Fibroblast of upper back skin (primary cell): ENCODE measurements at places on chromosomes 3 and 15.

GRCh38 chr3:143971359-143972154 lies at the start of gene DIPK2A:
TSS of gene DIPK2A (plus strand) at chr3:143971823. CDS start at chr3:143972333, 510 bp downstream.
- peak; percentile 96 for DNase-seq

DNA sequence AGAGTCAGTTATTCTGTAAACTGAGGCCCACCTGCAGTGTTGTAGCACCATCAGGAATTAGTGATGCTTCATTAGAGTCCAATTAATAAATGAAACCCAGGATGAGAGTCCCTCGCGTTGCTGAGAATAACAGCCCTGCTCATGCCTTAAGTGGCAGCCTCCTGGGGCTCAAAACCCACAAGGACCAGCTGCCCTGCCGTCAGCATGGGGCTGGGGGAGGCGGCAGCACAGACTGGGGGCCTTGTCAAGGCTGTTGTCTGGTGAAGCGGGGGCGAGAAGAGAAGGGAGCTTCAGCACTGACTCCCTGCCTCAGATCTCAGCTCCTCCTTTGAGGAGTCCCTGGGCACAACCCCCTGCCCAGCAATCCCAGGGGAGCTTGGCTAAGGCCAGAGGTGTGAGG lies 21.0 kb downstream of the CCDC33 start:
- DNase-seq, result no peak

- DNase-seq, result peak; percentile 87
Measured at GRCh38 chr3:11661827-11662226, 18.1 kb upstream of the VGLL4 start.

DNA sequence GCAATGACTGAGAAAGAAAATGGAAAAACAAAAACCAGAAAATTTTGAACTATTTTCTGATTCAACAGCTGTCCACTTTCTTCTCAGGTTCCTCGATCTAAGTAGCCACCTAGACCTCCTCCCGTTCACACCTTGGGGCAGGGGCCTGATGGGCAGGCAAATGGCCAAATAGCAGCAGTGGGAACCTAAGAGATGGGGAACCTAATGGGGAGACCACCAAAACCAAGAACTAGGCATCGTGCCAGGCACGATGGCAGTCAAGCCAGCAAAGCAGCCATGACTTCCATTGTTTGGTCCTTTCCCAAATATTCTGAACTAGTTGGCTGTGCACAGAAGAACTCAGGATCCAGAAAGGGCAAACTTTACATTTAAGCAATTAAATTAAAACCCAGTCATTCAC lies 57.1 kb downstream of the CAPN7 start:
- DNase-seq, result no peak

- no peak for DNase-seq
Measured at GRCh38 chr3:155908086-155908485, 37.6 kb downstream of the GMPS start.

- peak; percentile 62 for DNase-seq
Measured at GRCh38 chr3:128794770-128795649, 69.0 kb downstream of the RAB7A start.

DNA sequence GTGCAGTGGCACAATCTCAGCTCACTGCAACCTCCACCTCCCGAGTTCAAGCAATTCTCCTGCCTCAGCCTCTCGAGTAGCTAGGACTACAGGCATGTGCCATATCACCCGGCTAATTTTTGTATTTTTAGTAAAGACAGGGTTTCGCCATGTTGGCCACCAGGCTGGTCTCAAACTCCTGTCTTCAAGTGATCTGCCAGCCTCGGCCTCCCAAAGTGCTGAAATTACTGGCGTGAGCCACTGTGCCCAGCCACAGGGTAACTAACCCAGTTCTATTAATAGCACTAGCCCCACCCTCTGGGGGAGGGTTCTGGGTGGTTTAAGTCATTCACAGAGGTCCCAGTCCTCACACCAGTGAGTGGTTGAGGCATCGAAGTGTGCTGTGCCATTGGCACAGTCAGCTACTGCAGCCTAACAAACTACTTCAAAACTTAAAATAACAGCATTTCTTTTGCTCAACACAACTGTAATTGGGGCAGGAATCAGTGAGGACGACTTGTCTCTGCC lies 44.0 kb downstream of the RHCG start:
- no peak for DNase-seq

DNA sequence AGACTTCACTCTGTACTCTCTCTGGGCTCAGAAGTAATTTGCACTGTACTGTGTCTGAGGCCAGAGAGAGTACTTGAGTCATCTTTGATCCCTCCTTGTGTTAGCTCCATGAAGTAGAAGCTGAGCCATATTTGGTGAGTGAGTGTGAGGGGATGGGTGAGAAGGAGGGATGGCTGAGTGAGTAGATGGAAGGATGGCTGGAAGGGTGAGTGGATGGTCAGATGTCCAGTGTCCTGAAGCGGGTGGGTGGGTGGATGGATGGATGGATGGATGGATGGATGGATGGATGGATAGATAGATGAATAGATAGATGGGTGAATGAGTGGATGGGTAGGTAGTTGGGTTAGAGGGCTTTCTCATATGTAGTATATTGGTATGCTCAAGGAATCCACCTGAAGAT lies 39.3 kb downstream of the FGD5 start:
- no peak for DNase-seq

DNA sequence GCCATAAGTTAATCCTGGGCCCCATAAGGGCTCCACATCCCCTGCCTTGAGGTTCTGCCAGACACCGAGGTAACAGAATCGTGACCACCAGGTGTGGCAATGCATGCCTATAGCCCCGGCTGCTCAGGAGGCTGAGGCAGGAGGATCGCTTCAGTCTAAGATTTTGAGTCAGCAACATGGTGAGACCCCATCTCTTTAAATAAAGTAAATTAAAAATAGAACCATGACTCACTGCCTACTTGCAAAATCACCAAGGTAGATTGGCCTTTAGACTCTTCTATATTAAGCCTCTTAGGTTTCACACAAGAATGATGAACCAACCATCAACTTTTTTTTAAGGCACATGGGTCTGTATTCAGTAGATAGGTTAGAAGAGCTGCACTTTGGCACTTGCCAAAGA lies 9.7 kb downstream of the WDR5B start:
- no peak for DNase-seq

DNA sequence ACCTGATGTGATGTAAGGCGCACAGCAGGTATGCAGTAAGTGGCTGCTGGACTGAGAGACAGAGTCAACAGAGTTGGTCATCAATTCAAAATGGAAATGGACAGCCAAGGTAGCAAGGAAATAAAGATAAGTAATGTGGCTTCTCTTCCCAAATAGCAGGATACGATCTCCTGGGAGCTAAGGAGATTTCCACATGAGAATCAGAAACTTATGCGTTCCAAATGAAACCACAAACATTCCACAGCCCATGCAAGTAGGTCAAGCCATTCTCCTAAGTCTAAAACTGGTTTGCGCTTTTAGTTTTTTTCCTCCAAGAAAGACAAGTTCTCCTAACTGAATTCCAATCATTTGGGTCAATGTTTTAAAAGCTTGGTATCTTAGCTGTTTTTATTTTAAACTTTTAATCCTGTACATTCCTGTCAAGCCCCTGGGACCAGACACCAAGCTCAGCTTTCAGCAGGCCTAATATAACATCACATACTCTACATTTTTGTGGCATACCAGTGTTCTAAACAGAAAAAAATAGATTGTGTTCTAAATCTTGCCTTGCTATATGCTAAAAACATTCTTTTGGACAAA lies 73.7 kb upstream of the TSPAN3 start:
- peak; percentile 100 for DNase-seq

- DNase-seq, result no peak
Measured at GRCh38 chr3:197350446-197350845, 52.0 kb upstream of the DLG1 start.

DNA sequence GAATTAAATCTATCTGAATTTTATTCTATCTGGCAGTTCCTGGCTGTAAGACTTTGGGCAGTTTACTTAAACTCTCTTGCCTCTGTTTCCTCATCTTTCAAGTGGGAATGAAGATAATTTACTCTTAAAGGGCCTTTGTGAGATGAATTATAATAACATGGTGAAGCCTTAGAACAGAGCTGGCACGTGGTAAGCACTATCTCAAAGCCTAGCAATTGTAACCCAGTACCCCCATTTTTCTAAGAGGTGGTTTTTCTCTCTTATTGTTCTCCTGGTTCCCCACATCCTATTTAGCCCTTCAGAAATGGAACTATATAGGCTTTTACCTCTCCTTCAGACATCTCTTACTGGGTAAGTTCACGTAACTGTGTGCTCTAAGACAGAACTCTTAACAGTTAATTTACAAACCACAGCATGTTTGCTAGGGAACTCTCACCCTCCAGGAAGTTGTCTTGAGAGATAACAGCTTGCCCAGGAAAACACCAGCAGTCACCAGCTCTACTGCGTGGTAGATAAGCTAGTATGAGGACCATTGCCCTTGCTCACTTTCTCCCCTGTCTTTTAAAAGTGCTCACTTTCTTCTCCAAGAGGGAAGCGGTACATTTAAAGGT lies 12.3 kb upstream of the CRBN start:
- no peak for DNase-seq

- no peak for DNase-seq
Measured at GRCh38 chr15:81244306-81244705, 47.6 kb downstream of the IL16 start.

DNA sequence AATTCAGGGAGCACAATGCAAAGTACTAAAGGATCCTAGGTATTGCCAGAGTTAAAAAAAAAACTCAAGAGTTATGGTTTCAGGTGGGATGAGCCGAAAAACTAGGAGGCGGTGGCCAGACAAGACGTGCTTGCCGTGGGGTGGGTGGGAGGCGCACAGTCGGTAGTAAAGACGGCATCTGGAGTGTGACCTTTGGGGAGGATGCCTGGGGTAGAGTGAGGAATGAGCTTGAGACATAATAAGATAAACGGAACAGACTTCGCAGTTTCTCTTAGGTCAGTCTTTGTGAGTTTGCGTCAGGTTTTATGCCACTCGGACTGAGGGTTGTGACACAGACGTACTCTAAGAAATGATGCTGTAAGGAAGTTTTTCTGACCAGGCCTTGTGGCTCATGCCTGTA lies 139.6 kb downstream of the LRRK1 start:
- no peak for DNase-seq

GRCh38 chr3:3766140-3766539 lies 33.1 kb upstream of the LRRN1 start:
- DNase-seq, result no peak

DNA sequence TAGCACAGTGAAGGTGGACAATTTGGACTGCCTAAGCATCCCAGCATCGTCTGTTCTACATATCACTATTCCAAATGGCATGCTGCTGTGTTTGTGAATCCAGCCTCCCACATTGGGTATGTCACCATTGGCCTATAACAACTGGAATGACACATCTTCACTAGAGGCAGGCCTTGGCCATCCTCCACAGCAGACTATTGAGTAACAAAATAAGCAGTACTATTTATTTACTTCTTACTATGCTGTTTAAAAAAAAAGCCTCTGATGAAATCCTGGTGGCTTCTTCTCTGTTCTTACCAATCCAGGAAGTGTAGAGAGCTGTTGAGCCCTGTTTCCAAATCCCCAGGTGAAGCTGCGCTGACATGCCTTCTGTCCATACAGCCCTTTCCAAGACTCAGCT lies 30.6 kb upstream of the CERS3 start:
- no peak for DNase-seq

- DNase-seq, result no peak
Measured at GRCh38 chr15:94644433-94644832, 413.1 kb downstream of the MCTP2 start.
